Activated CD4-positive, CD25-positive, alpha-beta regulatory T cell (primary cell): ENCODE measurements at places on chromosomes 2 and 18.

DNA sequence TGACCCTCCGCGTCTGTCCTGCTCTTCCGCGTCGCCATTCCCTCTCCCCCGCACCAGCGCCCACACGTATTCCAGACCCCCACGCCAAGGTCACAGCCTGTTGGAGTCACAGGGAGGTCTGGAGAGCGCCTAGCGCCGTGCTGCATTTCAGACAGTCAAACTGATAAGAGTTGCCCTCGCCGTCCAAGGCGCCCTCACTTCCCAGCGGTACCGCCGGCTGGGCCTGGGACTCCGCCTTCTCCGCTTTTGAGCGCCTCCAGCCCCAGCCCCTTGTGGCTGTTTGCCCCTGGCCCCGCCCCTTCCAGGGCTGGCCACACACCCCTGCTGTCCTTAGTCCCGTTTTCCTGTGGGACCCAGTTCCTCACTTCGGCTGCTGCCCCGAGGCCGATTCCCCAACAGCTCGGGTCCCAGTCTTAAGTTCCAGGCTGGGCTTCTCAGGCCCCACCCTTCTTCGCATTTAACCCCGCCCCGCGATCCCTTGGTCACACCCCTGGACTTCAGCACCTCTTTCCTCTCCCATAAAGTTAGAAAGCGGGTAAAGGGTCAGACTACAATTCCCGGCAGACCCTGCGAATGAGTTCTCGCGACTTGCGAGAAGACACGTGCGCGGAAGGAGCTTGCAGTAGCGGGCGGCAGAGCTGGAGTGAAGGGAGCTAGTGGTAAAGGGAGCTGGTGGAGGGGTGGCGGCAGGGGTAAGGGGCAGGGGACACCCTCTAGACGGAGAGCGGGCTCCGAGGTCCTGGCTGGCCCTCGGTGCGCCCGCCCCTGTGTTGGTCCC, at the start of gene GMPPA:
Gene GMPPA, plus strand, starts transcription at position 612 of the 778 bp plus-strand sequence. CDS start 1,085 bp downstream, outside the sequence.
- DNase-seq: peak; percentile 82

DNA sequence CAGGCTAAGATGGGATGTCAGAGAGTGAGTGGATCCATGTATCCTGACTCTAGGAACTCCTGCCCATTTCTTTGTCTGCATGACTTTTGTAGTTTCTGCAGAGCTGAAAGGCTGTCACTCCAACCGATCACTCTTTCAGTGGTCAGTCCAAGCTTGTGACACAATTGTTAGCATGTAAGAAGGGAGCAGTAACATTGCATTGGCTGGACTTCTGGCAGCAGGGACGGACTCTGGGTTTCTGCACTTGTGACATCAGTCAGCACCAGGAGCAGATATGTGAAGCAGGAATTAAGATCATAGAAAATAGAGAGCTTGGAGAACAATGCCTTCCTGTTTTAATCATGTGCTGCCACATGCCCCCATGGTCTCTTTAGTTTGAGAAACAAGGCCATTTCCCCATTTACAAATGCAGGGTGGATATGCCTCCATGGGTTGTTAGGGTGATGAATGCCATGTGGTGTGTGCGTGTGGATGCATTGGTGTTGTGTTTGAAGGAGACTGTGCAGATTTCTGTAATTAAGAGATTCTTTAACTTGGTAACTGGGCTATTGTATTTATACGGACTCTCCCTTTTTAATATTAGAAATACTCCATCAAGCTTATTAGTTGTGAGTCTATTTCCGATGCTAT, 214.3 kb upstream of the EPHA4 start:
- DNase-seq: no peak

GRCh38 chr2:38485734-38486133, 108.7 kb upstream of the ATL2 start:
- no peak for DNase-seq

DNA sequence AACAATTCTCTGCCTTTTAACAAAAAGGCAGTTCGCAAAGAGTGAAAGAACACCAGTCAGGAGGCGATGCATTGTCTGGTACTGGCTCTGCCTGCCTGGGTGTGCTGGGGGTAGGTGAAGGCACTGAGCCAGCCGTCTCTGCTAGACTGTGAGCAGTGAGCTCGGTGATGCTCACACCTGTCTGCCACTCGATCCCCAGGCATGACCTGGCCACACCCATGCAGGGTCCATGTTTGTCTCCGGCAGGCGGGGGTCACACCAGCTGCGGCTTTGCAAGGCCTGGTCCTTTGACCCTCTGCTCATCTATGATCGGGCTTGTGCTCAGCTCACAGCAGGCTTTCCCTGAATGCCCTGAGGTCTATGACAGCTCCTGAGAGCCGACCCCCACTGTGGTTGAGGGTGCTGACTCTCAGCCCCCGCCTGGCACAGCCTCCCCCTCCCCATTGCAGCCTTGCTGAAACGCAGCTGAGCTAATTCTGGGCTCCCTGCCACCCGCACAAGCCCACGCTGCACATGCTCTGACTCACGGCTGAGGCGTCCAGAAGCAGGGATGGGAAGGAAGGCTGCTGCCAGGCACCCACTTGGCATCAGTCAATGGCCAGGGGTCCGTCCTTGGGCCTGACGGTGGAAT, 23.7 kb downstream of the CRACDL start:
- no peak for DNase-seq

GRCh38 chr2:144520756-144521487, 1.0 kb upstream of the ZEB2 start:
- no peak for DNase-seq

GRCh38 chr2:238523158-238524110, 96.7 kb downstream of the ASB1 start:
- no peak for DNase-seq

GRCh38 chr2:7161501-7161900, 244.3 kb downstream of the RNF144A start:
- no peak for DNase-seq

DNA sequence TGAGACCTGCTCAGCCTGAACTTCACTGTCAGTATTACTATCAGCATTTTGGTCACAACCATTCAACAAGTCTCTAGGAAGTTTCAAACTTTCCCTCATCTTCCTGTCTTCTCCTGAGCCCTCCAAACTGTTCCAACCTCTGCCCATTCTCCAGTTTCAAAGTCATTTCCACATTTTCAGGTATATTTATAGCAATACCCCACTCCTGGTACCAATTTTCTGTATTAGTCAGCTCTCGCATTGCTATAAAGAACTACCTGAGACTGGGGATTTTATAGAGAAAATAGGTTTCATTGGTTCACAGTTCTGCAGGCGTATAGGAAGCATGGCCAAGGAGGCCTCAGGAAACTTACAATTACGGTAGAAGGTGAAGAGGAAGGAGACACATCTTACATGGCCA, 27.3 kb downstream of the KCNF1 start:
- no peak for DNase-seq

DNA sequence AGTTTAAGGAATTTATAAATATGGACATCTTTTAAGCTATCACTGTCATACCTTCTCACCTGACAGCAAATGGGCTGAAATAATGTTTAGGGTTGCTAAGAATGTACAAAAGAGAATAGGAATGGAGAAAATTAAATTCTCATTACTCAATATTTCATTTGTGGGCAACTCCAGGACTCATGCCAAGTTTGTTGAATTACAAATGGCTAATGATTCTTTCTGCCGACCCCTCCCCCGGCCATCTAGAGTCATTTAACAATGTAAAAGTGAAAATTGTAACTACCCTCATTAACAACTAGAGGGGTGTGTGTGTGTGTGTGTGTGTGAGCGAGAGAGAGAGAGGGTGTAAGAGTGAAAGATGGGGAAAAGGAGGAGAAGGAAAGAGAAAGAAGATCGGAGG, 708.5 kb upstream of the FAM98A start:
- DNase-seq: no peak

DNA sequence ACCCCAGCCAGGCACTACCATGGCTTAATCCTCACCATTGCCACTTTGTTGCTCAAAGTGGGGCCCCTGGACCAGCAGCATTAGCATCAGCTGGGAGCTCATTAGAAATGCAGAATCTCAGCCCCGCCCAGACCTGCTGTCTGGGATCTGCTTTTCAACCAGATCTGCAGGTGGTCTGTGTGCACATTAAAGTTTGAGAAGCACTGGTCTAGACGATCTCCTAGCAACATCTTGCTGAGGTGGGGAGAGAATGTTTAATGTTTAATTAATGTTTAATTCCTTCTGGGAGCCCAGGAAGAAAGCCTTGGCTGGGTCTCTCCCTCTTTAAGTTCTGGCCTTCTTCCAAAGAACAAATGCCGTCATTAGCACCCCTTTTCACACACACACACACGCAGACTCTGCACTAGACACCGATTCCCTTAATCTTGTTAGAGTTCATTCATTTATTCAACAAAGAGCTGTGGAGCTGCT, 53.7 kb downstream of the EDAR start:
- DNase-seq: no peak

DNA sequence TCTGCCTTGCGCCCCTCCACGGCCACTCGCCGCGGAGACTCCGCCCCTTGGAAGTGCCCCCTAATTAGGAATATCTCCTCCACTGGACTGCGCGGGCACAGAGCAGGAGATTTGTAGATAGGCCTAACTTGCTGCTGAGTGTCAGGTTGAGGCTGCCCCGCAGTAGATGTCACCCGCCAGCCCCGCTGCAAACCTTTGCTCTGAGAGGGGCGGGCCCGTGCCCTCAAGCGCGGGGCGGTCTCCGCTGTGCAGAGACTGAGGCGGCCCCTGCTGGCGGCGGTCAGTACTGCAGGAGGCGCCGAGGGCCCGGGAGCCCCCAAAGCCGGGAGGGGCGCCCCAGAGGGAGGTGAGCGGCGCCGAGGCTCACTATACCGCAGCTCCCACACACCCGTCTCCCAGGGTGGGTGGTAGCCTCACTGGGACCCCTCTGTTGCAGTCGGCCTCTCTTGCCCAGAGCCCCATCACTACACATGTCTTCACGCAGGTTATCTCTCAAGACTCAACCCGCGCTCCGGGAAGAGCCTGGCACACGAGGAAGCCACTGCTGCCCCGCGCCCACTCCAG, 2.9 kb upstream of the NEURL3 start:
- peak; percentile 83 for DNase-seq

DNA sequence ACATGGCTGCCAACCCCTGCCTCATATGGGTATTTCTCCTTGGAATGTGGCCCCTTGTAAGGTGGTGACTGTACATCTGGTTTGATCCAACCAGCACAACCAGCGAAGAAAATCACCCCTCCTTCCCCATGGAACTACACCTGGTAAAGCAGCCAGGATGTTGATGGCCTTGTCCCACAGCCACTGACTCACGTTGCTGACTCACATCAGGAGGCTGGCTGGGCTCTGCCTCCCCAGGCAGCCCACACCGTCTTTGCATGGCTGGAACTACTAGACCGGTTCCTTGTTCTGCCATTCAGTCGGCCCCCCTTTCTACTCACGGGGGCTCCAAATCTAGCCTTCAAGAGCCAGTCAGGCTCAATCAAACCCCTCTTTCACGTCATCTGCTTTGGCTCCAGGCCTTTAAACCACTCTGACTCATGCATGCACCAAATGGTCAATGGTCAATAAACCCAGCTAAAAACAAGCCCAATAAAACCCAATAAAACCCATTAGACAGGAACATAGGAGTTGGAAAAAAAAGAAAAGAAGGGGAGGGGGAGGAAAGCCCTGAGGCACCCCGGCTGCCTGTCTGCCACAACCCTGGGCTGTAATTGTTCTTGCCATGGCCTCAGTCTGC, 114.8 kb downstream of the PLB1 start:
- DNase-seq: peak; percentile 6

DNA sequence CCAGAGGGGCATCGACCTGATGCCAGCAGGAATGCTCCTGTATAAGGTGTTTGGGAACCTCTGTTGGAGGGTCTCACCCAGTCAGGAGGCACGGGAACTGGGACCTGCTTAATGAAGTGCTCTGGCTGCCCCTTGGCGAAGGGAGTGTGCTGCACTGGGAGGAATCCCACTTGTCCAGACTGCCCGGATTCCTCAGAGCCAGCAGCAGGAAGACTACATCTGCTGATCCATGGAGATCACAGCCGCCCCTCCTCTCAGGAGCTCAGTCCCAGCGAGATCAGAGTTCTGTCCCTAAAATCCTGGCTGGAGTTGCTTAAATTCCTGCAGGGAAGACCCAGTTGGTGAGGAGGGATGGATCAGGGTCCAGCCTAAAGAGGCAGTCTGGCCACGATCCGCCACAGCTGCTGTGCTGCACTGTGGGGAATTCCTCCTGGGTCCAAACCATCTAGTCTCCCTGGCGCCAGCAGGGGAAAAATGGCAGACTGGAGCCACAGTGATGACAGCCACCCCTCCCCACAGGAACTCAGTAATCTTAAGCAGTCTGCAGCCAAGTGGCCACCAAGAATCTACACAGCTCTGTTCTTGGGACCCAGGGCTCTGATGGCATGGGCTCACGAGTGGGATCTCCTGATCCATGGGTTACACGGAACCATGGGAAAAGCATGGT, 76.5 kb upstream of the NRP2 start:
- DNase-seq: no peak

DNA sequence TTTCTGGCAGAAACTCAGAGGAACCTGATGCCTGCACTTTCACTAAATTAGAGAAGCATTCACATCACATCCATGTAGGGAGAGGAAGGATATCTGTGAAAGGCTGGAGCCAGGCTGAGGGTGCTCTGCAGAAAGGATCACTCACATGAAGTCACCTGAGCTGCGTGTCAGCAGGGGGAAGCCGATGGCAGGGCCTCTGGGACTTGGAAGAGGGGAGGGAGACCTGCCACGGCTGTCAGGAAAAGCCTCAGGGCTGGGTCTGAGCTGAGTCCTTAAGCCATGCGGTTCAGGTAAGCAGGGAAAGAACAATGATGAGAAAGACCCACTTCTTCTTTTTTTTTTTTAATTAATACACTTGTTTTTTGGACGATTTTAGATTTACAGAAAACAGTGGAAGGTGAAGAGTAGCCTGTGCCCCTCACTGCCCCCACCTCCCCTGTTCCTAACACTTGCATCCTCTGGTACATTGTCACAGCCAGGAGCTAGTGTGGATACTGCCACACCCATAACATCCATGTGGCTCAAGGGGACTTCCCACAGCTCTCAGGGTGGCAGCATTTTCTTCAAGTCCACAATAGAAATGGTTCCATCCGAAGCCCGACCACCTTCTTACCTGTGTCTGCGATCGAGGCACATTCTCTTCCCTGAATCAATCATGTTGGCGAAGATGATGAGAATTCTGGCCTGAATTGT, 156.5 kb upstream of the TPO start:
- DNase-seq: no peak

DNA sequence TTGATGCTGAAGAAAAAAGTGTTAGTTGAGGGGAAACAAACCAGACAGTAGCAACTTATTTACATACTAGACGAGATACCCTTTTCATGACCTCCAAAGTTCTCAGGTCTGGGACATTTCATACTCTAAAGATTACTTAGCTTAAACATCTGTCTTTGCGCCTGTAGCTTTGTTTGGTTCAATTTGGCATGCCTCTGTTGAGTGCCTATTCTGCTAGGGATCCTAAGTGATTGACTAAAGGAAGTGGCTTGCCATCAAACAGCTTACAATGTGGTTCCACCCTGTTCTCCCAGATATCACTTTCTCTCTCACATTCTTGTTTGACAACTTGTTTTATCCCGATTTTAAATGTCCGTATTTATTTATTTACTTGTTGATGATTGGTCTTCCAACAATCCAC, 488.8 kb downstream of the PARD3B start:
- DNase-seq: no peak
